CD8-positive, alpha-beta memory T cell (primary cell): ENCODE measurements at places on chromosomes 1 and 21.

DNA sequence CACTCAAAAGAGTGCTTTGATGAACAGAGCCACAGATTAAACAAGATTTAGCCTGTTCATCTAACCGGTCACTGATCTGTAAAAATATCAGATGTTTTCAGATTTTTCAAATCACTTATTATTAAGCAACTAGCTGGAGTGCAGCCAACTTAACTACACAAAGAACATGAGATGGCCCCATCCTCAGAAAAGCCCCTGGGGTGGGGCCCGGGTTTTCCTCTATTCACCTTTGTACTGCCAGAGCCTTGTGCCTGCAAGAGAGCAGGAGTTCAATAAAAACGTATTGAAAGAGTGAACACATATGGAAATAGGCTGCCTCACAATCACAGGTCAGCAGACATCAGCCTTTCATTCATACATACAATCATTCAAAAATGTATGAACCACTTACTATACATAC lies 516.1 kb downstream of the OMA1 start:
- no peak for DNase-seq

- DNase-seq: no peak
Observed at GRCh38 chr1:150187560-150187931, 37.8 kb downstream of the PLEKHO1 start.

DNA sequence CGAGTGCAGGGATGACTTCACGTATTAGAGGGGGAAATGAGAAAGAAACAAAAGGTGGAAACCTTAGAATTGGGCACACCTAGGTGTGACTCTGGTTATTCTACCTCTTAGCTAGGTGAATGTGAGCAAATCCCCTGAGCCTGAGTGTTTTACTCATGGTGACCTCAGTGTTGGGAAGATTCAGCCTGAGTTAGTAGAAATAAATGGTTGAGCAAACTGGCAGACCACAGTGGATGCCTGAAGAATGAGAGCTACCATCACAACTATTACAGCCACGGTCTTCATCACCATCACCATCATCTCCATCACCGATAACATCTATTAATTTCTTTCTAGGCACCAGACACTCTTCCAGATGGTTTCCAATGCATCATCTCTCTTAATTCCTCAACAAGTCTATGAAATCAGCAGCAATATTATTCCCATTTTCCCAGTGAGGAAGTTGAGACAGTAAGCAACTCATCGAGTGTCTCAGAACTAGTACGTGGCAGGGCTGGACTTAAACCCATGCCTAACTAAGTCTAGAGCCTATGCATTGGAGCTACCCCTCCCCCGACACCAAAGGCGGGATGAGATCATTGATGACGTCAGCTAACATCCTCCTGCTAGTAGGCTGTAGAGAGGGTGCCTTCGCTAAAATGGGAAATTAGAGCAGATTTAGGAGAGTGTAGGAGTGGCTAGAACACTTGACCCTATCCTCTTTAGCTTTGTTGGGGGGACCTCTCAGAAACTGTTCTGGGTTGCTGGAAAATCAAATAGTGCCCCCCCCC lies 7.9 kb upstream of the KAZN start:
- no peak for DNase-seq

DNA sequence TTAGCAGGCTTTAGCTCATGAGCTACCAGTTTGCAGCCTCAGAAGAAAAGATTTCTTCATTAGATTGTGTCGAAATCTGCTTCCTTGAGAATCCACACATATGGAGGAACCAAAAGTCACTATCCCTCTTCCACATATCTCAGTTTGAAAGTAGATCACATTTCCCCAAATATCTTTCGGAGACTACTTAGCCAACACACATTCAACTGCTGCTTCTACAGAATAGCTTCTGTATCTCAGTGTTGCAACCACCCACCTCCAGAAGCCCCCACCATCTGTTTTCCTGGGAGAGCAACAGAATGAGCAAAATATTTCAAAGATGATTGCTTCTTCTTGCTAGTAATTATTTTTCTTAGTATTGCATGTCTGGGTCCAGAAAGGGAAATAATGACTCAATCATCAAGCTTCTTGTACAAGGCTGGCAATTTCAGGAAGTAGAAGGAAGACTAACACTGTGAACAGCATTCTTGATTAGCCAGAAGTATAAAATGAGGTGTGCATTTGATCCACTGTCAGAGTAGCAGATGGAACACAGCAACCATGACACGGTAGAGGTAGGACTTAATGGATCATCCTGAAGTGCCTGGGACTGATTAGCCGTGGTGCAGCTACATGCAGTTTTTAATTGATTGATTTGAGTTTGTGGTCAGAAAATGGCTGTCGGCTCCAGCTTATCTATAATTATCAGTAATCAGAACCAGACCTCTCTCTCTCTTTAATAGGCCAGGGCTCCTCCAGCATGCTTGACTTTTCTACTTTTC lies 24.9 kb downstream of the ZC3H11B start:
- no peak for DNase-seq

DNA sequence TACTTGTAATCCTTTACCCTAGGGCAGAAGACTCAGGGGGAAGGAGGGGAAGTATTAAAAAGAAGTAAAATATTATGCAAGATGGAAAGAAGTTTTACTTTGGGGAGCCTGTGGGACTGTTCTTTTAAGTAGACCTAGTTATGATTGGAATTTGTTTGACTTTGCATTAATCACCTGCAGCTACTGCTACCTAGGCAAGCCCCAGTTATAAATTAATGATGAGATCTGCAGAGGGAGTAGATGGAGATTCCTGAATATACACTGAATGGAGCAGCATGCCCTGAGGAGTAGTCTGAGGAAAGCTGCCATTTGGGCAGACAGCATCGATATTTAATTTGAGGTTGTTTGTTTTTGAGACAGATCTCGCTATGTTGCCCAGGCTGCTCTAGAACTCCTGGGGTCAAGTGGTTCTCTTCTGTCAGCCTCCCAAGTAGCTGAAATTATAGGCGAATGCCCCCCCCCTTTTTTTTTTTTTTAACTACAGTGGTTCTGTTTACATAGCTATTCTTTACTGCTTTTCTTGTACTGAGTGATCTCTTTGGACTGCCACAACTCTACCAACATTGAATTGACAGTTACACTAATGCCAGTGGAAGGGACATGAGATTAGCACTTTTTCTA lies 81.4 kb upstream of the SERTAD4 start:
- no peak for DNase-seq

GRCh38 chr21:41112740-41113692 lies 54.9 kb upstream of the BACE2 start:
- DNase-seq: no peak

DNA sequence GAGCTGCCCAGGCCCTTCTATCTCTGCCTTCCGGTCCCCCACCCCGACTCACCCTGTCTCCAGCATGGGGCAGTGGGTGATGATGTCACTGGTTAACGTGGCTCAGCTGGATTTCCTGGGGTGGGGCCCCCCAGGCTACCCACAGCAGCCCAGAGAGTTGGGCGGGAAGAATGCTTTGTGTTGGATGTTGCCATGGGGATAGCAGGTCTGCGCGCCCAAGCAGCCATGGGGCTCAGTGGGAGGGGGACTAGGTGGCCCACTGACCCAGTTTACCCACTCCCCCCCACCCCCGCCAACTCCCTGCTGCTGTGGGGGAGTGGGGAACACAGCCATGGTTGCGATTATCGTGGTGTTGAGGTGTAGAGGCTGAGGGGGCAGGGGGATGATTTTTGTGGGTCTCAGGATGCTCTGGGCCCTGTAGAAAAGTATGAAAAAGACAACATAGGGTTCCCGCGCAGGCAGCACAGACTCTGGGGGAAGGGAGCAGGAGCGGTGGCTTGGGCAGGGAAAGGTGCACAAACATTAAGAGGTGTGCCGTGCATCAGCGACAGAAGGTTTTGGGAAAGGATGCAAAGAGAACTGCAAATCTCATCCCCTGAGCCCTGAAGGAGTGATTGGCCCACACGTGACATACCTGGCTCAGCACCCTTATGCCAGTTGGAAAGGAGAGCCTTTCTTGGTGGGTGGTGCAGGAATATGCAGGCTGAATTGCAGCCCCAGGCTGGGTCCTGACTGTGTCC lies 8.5 kb downstream of the CELSR2 start:
- no peak for DNase-seq

DNA sequence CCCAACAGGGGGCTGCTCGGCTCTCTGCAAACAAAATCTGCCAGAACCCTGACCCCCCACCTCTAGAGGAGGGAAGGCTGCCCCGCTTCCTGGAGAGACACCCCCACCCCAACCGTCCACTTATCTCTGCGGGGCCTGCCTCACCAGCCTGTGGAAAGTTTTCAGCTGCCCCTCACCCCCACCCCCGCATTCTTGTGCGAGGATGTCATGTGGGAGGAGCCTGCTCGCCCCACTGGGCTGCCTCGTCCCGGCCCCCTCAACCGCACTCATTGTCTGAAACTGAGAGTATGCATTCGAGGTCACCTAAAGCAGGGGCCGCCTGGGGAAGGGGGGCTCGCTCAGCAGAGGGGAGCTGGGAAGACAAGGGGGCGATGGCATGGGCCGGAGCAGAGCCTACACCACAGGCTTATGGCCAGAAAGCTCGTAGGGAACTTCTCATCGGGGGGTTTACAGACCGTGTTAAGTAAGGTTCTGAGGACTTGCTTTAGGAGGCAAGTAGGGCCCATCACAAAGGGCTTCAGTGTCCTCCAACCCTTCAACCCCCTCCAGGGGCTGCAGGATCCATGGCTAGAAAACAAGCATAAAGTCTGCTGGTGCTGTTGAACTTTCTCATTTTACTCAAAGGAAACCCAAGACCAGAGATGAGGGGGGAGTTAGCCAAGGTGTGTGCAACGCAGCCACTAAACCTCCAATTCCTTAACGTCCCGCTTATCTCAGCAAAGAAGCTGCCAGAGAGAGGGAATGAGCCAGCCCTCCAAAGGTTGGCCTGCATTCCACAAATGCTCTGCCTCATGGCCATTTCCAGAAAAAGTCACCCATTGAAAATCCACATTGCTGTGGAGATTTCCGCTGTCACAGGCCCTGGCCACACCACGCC lies 9.4 kb downstream of the EPHA2 start:
- no peak for DNase-seq

DNA sequence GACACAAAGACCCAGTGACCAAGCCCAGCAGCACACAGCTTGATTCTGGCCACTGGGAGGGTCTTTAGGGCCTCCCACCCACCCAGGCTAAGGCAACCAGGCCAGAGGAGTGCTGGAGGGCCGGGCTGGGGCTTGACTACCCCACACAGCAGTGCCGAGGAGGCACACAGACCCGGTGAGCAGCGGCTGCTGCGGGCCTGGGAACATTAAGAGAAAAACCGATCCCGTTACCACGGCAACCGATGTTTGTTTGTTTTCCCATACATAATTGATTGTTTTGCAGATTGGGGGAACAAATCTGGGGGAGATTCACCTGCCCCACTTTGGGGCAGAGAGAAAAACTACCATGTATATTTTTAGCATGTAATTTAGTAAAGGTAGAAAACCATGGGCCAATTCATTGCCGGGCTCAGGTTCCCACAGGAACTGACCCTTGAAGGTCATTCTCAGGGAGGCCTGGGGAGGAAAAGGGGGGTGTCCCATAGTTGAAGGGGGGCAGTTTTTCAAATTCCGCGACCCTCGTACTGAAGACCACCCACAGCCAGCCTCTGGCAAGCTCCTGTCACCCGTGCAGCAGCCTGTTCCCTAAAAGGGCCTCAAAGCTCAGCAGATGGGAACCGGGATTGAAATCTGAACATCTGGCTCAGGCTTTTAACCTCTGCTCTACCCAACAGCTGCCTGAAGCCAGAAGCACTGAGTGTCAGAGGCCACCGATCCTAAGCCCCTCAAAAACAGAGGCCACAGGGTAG lies 35.3 kb downstream of the CHD5 start:
- no peak for DNase-seq

GRCh38 chr1:186841599-186841998 lies 12.8 kb downstream of the PLA2G4A start:
- no peak for DNase-seq

- no peak for DNase-seq
Observed at GRCh38 chr1:75980972-75981897, 49.0 kb upstream of the ASB17 start.

GRCh38 chr1:56070601-56071000 lies 508.8 kb downstream of the PLPP3 start:
- no peak for DNase-seq

DNA sequence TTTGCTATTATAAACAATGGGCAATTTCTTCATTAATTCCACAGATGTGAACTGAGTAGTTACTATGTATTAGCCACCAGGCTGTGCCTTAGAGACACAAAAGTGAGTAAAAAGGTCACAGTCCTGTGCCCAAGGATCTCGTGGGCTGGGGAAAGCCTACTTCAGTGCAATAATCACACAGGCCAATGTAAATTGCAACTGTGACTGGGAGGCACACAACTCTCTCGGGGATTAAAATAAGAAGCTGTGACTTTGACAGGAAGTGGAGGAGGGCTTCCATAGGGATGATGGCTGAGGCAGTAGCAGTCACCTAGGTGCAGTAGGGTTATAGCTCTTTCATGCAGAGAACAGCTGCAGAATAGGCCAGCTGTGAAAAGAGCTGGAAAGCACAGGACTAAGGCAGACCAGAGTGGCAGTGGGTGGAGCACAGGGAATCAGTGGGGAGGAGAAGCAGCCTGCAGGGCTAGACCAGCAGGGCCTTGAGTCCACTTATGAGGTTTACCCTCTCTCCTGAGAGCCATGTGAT lies 121.9 kb downstream of the MAB21L3 start:
- DNase-seq: no peak
